ENCODE measurements at places on chromosomes 4 and X.

DNA sequence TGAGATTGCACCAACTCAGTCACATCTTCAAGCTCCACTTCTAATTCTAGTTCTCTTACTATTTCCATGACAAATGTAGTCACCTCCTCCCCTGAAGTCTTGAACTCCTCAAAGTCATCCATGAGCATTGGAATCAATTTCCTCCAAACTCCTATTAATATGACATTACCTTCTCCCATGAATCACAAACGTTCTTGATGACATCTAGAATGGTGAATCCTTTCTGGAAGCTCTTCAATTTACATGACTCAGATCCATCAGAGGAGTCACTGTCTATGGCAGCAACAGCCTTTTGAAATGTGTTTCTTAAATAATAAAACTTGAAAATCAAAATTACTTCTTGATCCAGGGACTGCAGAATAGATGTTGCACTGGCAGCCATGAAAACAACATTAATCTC is 34.5 kb downstream of the GALNTL6 start:
- DNase-seq, result no peak

DNA sequence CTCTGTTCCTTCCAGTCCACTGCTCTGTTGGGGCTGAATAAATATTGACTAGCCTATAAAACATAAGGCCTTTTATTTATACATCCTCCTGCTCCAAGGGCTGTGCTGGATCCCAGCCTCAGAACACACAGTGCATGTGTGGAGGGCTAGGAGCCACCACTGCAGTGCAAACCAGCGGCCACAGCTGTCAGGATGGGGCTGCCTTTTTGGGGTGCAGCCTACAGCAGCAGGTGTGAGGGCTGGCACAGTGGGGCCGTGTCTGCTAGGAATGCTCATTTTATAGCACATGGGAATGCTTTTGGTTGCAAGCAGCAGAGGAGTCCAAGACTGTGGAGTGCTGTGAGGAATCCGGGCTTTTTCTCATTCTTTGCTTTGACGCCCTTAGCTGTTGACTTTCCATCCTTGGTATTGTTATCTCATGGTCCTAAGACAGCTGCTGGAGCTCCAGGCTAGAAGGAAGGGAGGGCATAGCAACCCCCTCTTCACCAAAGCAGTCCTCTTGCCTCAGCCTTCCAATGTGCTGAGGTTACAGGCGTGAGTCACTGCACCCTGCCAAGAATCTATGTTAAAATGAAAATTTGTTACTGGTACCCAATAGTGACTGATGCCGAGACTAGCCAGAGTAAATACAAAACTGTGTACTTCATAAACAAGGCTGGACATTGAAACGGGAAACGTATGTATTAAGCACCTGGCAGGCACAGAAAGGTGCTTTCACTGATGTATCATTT is 334.3 kb upstream of the GATB start:
- DNase-seq, result no peak

GRCh38 chrX:115898382-115899001 is 272.1 kb upstream of the AGTR2 start:
- peak; percentile 23 for DNase-seq

DNA sequence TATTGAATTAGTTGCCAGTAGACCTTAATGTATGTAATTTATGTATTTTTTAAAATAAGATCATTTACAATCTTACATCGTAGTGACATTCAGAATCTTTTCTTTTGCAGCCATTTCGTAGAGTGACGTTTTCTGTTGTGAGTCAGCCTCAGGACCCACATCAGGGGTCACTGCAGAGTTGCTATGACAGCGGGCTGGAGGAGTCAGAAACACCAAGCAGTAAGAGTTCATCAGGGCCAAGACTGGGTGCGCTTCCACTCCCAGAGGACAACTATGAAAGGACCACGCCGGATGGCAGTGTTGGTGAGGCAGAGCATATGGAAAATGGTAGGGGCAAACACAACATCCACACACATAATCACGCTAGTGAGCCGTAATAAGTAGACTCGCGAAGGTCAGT is 199.9 kb downstream of the PCDH7 start:
- DNase-seq, result no peak

DNA sequence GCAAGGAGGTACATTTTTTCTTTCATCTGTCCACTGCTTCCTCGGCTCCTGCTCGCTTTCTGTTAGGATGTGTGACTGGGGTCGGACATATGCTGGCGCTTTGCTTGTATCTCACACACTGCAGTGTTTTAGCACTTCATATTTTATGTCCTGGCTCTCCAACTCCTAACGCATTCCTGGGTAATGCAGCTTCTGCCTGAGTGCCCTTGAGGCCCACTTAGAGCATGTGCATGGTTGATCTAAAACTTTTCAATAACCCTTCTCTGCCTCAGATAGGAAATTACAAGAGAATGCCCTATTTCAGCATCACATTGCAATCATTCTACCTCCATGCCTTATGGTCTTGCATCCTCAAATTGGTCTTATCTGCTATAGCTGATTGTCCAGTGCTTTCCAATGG is 65.3 kb downstream of the NEIL3 start:
- no peak for DNase-seq

DNA sequence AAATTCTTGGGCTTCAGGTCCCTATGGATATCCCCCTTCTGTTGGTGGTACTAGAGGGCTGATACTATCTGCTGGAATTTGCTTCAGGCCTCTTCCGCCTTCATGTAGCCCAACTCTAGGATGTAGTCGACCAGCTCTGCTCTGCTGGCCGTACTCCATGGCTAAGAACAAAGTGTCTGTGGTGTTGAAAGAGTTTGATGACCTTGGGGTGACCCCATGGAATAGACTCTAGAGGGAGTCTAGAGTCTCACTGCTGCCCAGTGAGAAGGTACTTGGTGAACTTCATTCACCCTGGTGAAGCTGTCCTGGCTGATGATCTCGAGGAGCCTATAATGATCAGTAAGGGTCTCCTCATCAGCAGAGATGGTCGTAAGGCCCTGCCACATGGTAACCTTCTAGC is 11.7 kb downstream of the SOWAHB start:
- no peak for DNase-seq

- no peak for DNase-seq
Observed at GRCh38 chr4:128572778-128573241, 236.7 kb upstream of the JADE1 start.

- DNase-seq, result no peak
Observed at GRCh38 chr4:87108142-87108546, 112.3 kb downstream of the KLHL8 start.

GRCh38 chrX:46864606-46865005 is 27.8 kb downstream of the RP2 start:
- DNase-seq, result no peak

GRCh38 chrX:63439580-63439979 is 88.4 kb upstream of the SPIN4 start:
- DNase-seq, result no peak

DNA sequence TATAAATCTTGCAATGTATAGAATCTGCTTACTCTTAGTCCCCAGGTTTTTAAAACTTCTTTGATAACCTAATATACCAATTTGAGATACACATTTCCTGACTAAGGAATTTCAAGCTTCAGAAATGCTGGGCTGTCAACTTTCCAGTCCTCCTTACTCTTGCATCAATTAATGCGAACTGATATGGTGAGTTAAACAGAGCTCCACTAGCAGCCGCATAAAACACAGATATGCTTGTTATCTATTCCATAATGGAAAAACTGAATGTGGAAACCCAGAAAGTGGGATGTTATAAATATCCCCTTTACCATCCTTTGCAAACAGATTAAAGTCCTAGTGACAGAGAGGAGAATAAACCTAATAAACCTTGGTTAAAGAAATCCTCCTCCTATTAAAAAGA is 1913.7 kb downstream of the STIM2 start:
- DNase-seq, result no peak

DNA sequence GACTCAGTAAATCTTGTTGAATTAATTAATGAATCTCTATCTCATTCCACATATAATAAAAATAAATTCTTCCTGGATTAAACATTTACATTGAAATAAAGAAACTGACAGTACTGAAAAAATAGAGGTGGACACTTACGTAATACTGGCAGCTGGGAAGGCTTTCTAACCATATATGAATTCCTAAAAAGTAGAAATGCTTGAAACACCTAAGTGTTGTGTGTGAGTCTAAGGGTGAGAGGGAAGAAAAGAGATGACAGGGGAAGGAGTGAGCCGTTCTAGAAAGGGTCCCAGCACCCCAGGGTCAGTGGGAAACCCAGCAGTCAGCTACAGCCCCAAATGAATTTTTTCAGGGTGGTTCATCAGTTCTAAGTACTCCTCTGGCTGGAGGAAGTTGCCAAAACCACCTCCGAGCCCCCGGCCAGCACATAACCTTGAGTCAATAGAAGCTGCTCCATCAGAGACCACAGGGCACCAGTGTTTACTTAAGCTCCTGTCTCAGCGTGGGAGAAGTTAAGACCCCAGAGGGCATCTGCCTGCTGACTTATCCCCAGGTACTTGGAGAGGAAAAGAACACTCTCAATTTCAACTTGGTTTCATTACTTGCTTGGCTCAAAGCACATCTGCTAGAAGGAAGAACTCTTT is 18.3 kb downstream of the GAB3 start:
- no peak for DNase-seq

GRCh38 chrX:103630171-103630511 is 1.4 kb downstream of the TCEAL1 start:
- DNase-seq, result no peak

DNA sequence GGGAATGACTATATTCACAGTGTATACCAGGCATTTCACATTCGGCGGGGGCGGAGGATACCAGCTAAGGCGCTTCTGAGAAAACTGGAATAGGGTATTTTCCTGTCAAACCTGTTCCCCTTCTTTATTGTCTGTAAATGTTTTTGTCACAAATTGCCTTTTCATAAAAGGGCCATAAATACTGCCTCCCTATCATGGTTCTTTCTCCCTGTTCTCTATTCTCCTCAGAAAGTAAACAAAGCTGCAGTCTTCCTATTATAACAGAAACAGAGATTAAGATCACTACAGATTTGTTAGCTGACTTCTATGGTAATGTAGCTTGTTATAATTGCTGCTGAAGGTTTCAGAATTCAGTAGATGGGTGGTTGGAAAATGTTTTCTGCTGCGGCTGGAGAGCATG is 32.2 kb downstream of the MID2 start:
- DNase-seq, result no peak

DNA sequence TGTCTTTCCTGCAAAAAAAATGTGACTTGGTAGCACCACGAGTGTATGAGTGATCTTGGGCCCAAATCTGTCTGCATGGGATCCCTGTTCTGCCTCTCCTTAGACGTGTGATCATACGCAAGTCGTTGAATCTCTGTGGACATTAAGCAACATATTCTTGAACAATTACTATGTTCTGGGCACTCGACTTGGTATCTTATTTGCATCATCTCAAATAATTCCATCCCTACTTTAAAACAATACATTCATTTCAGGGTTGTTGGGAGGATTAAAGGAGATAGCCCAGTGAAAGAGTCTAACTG is 145.4 kb upstream of the CPEB2 start:
- DNase-seq, result no peak

- DNase-seq, result no peak
Observed at GRCh38 chr4:161929956-161930355, 233.8 kb downstream of the FSTL5 start.

DNA sequence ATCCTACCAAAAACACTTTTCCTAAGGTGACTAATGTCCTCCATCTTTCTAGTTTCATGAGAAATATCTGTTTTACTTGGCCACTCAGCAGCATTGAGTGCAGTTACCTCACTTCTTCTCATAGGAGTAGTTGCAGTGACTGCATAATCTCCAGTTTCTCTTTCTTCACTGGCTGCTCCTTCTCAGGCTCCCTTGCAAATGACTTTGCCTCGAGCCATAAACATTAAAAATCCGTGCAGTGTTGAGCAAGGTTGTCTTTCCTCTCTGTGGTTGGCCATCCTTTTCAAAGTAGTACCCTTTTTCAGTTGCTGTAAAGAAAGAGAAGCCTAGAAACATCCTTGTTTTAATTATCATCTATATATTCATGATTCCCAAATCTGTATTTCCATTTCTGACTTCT is 10.2 kb upstream of the PRKG2 start:
- DNase-seq, result no peak

DNA sequence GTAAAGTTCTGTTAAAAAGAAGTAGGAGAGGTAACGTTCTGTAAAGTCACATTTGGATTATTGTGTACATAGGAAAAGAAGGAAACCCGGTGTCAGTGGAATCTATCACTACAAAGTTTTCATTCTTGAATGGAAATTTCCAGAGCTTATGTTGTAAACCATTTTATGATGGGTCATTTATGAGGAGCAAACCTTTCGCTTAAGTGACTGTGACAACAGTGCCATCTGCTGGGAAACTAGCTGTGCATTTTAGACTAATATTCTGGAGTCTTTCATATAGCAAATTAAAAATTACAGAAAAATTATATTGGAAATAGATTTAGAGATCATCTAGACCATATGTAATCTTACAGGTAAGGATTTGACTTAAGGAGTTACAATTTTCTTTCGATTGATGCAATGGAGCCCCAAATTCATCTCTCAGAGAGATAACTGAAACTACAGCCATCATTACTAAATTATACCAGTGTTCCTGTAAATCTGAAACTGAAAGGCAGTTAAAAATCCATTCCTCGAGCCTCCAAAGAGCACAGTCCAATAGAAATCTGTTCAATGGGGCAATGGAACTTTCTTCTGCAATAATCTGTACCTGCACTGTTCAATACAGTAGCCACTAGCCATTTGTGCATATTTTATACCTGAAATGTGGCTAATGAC is 26.9 kb downstream of the ASB9 start:
- peak; percentile 15 for DNase-seq

DNA sequence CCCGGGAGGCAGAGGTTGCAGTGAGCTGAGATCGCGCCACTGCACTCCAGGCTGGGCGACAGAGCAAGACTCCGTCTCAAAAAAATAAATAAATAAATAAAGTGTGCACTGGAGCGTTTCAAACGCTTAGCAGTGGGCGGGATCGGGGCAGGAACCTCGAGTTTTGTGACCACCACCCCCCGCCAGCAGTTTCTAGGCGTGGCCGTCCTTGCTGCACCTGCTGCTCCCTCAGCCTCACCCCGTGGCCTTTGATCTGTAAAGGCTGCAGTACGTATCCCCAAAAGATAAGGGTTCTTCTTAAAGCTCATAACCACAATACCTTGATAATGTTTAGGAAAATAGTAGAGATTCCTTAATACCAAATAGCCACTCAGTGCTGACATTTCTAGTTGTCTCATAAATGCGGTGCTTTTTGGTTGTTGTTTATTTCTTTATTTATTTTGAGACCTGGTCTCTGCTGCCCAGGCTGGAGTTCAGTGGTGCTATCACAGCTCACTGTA is 33.2 kb downstream of the PCGF3 start:
- no peak for DNase-seq

DNA sequence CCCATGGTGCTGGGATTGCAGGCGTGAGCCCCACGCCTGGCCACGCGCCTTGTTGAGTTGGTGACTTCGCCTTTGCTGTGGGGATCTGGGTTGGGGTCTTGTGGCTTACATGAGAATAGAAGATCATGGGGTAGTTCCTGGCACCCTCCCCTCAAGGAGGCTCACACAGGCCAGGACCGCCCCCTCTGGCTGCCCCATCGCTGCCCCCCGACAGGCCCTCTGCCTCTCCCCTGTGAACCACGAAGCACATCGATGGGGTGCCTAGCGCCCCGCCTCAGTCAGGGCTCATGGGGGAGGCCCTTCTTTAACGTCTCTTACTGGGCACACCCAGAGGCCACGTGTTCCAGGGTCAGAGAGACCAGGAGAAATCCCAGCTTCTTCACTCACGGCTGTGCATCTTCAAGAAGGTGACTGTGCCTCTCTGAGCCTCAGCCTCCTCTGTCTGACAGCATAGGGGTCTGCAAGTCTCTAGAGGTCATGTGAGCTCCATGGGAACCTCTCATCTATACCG is 23.6 kb upstream of the SPON2 start:
- no peak for DNase-seq
